ENCODE measurements at places on chromosomes 7 and 10.

DNA sequence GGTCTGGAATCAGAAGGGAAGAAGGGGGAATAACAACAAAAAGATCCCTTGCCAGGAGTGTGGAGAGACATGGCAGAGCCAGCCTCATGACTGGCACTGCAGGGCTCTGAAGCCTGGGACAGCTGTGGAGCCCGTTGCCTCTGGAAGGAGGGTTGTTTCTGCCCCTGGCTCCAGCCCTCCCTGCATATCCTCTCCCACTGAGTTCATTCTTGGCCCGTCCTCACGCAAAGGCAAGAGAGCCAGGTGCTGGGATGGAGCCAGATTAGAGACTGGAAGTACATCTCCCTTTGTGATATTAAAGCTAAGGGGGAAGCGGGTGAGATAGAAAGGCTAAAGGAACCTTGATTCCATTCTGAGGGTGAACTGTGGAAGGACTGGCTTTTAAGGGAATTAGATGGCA, 141.5 kb upstream of the NPVF start:
- DNase-seq: no peak

DNA sequence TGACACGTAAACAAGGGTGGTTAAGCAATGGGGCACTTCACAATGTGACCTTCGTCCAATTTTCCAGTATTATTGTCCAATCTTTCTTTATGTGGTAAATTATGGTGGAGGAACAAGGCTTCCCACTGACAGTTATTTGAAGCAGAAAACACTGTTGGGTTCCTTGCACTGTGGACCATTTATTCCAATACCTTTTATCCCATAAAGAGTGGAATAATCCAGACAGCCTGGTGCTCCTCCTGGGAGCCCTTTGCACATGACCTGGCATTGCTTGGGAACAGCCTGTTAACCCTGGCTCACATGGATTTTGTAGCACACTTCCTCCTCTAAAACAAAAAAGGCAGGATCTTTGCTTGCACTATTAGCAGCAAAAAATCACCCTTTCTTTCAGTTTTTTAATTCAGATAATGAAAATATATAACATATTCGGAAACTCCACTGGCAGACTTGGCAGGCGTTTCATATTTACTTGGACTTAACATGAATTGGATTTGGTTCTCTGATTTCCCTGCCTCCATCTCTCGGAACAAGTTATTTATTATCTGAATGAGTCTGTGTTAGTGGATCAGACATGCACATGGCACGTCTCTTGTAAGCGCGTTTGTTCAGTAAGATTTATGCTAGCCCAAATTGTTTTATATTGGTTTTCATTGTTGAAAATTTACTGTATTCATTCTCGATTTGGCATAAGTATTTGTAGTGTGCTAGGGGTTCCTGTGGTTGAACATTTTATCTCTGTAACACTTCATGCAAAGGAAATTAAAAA, 59.3 kb downstream of the BMPER start:
- no peak for DNase-seq

DNA sequence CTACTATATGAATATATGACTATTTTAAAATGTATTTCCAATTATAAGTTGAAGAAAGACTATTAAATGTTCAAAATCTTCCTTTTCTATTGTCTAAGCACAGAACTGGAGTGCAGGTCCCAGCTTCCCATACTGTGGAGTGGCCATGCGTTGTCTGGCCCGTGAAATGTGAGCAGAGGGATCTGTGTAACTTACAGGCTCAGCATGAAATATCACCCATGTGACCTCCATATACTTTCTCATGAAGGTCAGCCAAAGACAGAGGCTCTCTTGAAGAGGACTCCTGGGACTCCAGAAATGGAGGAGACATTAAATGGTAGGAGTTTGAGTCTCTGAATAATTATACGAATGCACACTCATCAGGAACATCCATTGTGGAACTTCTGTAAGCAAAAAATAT, 92.4 kb upstream of the CAV2 start:
- DNase-seq: no peak

DNA sequence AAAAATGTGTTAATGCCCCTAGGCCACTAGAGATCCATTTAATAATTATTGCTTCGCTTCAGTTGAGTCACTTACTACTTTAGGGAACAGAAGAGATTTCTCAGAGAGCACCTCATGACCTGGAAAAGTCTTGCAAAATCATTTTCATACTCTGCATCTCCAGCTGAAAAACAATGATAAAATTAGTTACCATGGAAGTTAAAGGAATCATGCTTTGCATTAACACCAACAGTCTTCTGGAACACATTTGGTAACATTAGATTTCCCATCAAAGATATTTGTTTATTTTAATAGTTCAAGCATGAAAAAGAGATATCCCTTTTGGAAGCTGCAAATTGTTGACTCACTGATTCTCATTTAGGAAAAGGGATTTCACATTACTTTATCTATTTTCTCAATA, 1.8 kb upstream of the STEAP2 start:
- DNase-seq: no peak

GRCh38 chr7:151218170-151218569, 7.9 kb upstream of the H2BK1 start:
- no peak for DNase-seq

DNA sequence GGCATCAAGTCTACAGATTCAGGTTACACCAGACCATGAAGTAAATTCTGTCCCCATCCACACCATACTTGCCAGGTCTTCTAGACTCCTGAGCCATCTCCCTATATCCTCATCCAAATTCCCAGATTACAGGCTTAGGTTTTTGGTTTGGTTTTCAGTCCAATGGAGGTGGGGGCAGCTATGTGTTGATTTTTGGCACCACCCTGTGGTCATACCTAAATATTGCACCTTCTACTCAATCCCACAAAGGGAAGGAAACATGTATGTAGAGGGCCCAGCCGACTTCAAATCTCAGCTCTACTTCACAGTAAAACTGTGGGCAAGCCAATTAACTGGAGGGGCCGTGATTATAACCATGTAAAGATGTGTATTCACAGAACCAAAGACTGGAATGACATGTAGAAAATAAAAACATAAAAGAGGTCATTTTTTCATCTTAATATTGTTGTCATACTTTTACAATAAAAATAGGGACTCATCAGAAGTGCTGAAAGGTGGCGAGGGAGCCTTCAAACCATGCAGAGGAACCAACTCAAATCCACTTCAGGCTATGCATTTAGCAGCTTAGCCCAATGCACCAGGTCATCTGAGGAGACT, 19.8 kb downstream of the ERCC6 start:
- peak; percentile 32 for DNase-seq

DNA sequence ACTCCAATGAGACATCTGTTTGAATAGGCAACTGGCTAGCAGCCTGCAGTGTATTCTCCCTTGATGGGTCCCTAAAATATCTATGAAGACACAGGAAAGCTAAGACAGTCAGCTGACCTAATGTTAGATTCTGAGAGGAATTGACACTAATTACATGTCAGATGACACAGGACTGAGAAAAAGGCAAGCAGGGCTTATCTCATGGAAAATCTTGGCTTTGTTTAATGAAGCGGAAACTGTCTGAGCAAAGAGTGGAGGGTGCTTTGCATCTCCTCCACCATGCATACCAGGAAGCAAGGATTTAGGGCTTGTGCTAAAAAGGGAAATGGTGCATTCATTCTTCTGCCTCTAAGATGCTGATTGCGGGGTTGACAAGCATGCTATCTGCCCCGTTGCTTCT, 135.5 kb upstream of the GLI3 start:
- no peak for DNase-seq

- DNase-seq: no peak
Observed at GRCh38 chr10:62044566-62044965, 143.1 kb downstream of the ARID5B start.

DNA sequence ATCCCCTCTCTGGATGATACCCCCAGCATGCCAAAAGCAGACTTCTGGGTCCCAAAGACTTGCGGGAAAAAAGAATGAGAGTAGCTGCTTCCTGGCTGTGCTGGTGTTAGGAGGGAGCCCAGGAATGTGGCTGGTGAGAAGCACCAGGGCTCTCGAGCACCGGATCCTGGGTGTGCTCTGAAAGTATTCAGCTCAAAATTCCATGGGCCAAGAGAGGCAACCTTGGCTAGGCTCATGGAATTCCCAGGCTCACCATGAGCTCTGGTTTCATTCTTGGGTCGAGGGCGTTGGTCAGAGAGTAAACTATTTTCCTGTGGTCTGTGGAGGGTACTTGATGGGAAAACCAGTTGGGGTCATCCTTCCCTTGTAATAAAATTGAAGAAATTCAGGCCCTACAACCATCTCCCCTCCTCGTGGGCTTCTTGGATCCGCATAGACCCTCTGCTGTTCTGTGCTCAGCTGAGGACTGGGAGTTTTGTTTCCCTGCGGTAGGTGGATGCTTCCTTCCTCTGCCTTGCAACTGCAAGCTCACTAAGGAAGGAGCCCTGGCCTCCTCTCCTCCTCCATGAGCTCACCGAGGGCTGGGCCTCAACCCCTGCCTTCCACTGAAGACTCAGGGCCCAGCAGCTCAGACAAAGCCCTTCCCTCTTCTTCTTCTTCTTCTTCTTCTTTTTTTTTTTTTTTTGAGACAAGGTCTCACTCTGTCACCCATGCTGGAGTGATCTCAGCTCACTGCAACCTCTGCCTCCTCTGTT, 34.5 kb upstream of the AQP1 start:
- no peak for DNase-seq

DNA sequence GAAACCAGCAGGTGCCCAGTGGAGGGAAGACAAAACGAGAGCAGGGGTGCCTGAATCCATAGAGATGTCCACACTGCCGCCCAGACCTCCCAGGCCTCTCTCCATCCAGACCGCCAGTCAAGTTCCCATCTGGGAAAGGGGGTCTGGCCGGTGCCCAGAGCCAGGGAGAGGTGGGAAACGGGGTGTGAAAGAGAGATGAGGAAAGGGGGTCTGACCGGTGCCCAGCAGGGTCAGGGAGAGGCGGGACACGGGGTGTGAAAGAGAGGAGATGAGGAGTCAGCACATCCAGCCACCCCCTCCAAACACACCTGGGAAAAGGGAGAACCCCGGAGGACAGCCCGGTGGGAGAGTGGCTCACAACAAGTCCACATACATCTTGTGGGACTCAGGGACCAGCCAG, 185.8 kb downstream of the PTPRN2 start:
- DNase-seq: no peak

DNA sequence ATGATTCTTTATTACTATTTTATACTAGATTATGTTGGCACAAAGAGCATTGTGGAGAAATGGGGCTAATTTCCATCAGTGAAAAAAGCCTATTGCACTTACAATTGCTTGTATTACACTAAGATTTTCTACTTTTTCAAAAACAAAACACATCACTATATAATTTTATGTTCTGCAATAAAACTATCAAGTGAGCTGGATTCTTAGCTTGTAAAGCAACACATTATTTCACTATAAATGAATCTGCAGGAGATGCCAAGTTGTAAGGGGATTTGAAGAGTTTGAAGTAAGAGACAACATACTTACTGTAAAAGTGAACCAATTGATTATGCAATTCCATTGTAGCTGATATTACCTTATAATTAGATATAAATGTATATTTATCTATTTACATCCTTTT, 333.3 kb upstream of the SEMA3D start:
- DNase-seq: no peak

- no peak for DNase-seq
Observed at GRCh38 chr10:22656036-22656435, 58.3 kb downstream of the PIP4K2A start.

- DNase-seq: no peak
Observed at GRCh38 chr10:71648254-71648932, 71.2 kb downstream of the C10orf105 start.

DNA sequence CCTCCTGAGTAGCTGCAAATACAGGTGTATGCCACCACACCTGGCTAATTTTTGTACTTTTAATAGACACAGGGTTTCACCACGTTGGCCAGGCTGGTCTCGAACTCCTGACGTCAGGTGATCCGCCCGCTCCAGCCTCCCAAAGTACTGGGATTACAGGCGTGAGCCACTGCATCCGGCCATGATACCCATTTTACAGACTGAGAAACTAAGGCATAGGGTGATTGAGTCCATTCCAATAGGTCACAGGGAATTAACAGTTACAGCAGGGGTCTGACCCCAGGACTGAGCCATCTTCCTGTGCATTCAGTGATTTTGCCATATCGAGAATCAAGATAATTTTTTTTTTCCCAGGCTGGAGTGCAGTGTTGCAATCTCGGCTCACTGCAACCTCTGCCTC, 12.3 kb upstream of the CTBP2 start:
- no peak for DNase-seq

- no peak for DNase-seq
Observed at GRCh38 chr10:124223711-124224085, 130.3 kb upstream of the CHST15 start.

DNA sequence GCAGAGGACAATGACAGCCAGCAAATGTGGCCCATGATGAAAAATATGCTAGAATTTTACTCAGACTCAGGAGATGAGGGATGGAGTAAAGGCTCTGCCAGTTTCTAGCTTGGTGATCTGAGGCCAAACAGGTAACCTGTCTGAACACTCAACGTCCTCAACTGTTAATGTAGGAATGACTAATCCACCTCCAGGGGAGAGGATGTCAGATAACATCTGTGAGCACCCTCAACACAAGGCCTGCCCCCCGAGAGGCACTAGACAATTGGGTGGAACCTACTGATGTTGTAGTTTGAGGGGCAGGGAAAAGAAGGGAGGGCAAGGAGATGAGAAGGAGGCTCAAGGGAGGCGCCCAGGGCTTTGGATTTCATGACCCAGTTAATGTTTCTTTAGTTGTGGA, 445.1 kb downstream of the PLXNA4 start:
- DNase-seq: no peak

DNA sequence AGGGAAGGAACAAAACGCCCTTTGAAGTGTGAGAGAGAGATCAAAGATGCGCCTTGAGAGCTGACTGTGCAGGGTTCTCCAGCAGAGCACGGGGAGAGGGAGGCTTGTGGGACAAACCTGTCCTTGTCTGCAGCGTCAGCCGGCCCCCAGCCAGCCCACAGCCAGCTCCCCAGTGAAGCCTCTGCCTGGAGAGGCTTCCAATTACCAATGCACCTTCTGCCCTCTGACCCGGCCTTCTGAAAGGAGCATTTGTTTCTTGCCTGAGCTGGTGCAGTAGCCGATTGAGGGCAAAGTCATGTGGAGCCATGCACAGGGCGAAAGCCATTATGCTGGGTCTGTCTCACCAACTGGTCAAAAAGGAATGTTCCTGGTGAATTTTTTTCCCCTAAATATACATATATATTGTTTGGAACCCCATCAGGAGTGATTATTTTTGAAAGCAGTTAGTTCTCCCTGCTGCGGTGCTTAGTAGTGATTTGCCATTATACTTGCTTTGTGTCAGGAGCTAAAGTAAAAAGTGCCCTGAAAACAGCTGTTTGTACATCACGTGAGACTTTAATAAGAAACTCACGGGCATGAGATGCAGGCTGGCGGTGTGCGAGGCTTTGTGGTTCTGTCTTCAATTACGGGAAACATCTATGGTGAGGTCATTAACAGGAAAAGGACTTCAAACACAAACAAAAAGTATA, 268.6 kb downstream of the KLF6 start:
- no peak for DNase-seq

GRCh38 chr10:97724341-97724941, 10.9 kb downstream of the MARVELD1 start:
- DNase-seq: no peak

- no peak for DNase-seq
Observed at GRCh38 chr10:86254081-86254480, 112.5 kb downstream of the GRID1 start.

- DNase-seq: peak; percentile 39
Observed at GRCh38 chr7:108114117-108114841, 15.9 kb downstream of the LAMB4 start.
